Fibroblast of villous mesenchyme (primary cell): ENCODE measurements at places on chromosomes 2 and 18.

DNA sequence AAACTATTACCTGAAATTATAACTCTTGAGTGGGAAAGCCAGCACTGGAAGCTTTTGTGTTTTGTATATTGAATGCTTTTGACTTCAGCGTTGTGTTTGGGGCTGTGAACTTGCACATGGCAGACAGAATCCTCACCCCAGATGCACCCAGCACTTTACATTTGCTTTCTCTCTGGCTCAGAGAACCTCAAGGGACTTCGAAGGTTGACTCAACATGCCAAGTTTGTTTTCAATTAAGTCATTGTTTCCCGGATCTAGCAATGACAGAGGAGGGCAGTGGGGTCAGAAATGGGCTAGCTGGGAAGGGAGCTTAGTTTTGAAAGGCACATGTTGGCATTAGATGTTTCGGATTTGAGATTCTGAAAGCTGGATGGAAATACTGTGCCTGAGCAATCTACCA is 22.4 kb downstream of the TET3 start:
- DNase-seq, result no peak

DNA sequence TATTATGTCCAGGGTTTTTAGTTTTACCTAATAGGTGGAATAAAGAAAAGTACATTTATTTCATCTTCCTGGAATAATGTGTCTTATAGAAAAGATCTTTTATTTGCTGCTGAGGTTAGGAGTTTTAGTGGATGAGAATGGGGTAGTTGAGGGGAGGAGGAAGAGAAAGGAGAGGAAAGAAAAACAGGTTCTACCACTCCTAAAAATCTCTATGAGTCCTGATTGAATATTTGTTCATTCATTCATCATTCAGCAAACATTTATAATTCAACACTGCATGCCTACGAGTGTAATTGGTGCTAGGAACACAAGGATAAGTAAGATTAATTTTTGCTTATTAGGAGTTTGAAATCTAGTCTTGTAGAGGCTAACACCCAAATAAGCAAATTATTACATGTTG is 45.2 kb upstream of the SLC4A10 start:
- no peak for DNase-seq

GRCh38 chr2:113160962-113161361 is 12.8 kb upstream of the PSD4 start:
- DNase-seq, result no peak

DNA sequence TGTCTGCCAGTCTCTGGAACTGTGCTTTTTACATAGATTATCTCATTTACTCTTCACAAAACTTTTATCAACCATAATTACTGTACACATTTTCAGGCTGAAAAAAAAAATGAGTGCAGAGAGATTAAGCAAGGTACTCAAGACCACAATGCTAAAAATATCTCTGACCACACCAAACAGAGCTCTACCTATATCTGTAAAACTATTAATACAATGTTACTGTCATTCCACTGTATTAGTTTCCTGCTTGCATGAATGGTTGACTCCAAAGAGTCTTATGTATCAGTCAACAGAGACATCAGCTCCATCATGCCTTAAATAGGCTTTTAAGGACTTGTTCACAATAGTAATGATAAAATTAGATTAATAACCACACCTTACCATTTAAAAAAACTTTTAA is 134.7 kb upstream of the CCDC150 start:
- DNase-seq, result no peak

DNA sequence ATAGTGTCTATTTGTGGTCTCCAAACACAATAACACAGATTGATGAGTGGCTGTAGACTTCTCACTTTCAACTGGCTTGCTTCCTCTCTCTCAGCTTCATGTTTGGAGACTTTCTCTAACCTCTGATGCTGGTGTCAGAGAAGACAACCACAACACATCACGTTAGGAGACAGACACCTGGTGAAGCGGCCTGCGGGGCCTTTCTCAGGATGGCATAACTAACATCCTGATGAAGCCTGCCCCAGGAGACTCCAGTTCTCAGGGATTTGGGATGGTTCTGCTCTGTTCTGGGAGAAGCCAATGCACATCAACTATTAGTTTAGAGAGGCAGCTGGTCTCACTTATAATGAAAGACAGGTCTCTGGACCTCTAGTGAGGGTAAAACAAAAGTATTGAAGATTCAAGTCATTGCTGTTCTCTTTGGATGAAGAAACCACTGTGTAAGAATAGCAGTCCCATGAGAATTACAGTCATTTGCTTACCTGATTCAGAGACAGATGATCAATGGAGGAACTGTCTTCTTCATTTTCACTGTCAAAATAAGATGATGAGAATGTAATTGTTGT is 2.0 kb downstream of the IL1A start:
- no peak for DNase-seq

DNA sequence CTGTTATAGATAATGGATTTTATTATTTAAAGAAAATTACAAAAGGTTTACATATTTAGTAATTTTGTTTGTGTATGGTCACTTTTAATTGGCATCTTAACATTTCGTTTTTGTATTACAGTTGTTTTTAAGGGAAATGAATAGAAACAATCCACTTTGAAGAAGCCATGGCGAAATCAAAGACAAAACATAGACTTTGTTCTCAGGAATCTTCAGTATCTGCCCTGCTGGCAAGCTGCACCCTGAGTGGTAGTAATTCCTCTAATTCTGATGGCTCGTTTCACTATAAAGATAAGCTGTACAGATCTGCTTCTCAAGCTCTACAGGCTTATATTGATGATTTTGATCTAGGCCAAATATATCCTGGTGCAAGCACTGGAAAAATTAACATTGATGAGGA is 2.7 kb downstream of the C18orf54 start:
- no peak for DNase-seq

DNA sequence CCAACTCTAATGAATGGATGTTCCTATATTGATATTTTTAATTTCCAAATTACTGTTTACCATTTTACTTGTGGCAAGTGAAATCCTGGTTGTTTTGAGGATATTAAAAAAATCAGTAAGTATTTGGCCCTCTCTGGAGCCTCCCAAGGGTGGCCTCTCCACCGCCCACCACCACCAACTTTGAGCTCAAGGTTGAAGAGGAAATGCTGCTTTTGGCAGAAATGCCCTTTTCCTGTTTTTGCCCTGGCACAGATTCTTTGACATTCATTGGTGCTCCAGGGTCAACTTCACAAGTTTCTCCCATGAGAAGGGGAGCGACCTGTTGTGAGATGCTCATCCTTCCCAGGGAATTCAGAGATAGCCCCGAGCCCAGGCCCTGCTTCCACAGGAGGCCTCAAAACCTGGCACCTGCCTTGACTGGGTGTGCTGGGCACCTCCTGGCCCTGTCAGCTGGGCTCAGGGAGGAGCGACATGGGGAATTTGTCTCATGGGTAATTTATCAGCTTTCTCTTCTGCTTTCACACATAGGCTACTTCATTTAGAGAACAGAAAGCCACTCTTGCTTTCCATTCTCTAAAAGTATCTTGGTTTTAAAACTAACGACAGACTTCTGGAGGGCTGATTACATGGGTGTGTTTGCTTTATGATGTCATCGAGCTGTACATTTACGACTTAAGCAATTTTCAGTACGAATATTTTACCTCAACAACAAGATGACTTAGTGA is 6.9 kb downstream of the CD8A start:
- DNase-seq, result no peak

DNA sequence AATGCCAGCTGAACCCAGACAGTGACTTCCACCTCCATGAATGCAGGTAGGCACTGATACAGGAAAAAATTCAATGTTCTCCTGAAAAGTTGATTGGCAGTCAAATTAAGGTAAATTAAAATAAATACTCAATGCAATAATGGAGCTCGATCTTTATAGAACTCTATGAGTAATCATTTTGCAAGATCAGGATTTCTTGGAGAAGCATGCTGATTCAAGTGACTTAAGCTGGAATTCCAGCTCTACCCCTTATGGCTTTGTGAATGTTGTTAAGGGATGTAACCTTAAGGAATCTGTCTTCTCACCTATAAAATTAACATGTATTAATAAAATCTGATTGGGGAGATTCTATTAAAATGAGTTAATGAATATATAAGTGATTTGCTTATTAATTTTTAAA is 145.1 kb downstream of the QPCT start:
- no peak for DNase-seq

DNA sequence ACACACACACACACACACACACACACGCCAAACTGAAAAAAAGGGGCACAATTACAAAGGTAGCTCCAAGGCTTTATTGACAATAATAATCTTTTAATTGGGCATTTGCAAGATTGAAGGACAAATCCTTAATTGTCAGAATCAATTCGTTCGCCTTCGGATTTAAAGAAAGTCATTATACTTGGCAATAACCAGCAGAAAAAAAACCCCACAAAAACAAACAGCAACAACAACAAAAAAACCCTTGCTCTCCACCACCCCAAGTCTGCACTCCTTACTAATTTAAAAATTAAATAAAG is 1.8 kb upstream of the HOXD8 start:
- DNase-seq, result no peak

GRCh38 chr2:26008851-26009566 is 24.9 kb upstream of the RAB10 start:
- DNase-seq, result peak; percentile 64
